Transverse colon (tissue), 4 donors: ENCODE measurements at places on chromosomes 11 and 22. TPM values are rescaled to one million over a fixed set of nuclear protein-coding genes. Genes with fewer than 3 reads are reported as not detected.

- H3K27me3 ChIP-seq, result no peaks in the 10 kb centered on the region
- H3K4me3 ChIP-seq, result no peak overlapping the region
- no peaks in the 10 kb centered on the region for H3K36me3 ChIP-seq
- no peak overlapping the region for H3K27ac ChIP-seq
- H3K4me1 ChIP-seq, result no peaks in the 10 kb centered on the region
- no peak for DNase-seq
Measured at GRCh38 chr11:129710423-129710822, 105.2 kb upstream of the TMEM45B start.

The CATSPER1 gene
- total RNA-seq, result not detected

GRCh38 chr22:25941365-25941960, 199.5 kb downstream of the MYO18B start:
- peaks cover 4% of the 10 kb centered on the region for H3K27me3 ChIP-seq
- H3K4me1 ChIP-seq, result no peaks in the 10 kb centered on the region
- no peak overlapping the region for H3K4me3 ChIP-seq
- no peaks in the 10 kb centered on the region for H3K36me3 ChIP-seq
- H3K27ac ChIP-seq, result no peak overlapping the region
- DNase-seq, result no peak

The PRR33 gene
- total RNA-seq, result not detected

DNA sequence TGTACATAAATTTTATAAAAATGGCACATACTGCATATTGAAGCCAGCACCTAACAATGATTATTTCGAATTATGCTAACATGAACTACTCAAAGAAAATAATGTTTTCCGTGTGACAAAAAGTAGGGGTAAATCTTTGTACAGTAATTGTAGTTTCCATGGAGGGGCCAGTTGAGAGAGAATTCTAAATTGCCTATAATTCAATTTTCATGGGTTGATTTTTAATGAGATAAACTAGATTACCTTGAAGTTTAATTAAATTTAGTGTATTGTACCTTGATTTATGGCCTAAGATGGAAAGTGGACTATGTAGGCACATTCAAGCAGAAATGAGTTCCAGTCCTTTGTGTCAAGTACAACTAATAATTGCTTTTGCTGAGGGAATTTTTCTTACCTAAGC, 5.0 kb downstream of the APLP2 start:
- H3K4me3 ChIP-seq, result no peak overlapping the region
- H3K36me3 ChIP-seq, result no peaks in the 10 kb centered on the region
- peaks cover 23% of the 10 kb centered on the region for H3K4me1 ChIP-seq
- H3K27ac ChIP-seq, result no peak overlapping the region
- no peak for DNase-seq

GRCh38 chr11:2585566-2586086, 114.2 kb downstream of the KCNQ1OT1 start:
- no peak for DNase-seq
- no peaks in the 10 kb centered on the region for H3K27me3 ChIP-seq
- H3K4me1 ChIP-seq, result no peaks in the 10 kb centered on the region
- H3K36me3 ChIP-seq, result no peaks in the 10 kb centered on the region
- no peak overlapping the region for H3K27ac ChIP-seq
- H3K4me3 ChIP-seq, result no peak overlapping the region

DNA sequence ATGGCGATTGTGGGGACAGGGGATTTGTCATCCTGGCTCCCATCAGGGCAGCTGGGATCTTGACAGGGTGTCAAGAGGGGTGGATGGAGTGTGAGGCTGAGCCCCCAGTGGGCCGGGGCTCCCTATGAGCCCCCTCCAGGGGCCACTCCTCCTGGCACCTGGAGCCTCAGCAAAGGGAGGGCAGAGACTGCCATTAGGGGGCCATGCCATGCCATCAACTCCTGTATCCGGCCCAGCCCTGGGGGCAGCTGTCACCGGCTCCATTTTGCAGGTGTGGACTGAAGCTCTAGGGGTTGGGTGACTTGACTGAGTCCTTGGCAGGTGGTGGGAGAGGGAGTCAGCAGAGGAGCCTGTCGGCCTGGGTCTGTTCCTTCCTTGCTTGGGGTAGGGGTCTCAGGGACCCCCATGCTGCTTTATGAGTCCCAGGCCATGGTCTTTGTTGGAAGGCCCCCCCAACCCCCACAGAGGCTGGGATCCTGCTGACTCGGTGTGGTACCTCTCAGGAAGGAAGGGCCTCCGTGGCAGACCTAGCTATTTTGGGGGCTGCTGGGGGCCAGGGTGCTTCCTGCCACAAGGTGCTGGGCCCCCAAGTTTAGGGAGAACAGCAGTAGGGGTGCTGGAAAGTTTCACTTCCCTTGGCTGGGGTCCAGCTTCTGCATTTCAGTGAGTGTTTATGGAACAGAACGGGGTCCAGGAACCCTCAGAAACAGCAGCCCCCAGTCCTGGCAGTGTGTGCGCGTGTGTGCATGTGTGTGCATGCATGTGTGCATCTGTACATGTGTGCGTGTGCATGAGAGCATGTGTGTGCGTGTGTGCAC, 1.5 kb downstream of the ACY3 start:
- no peak for DNase-seq
- H3K27me3 ChIP-seq, result no peaks in the 10 kb centered on the region
- no peak overlapping the region for H3K4me3 ChIP-seq
- H3K4me1 ChIP-seq, result peaks cover 3% of the 10 kb centered on the region

The MRE11 gene
- total RNA-seq, result 8.6 TPM

The FXYD6 gene
- total RNA-seq, result 29.2 TPM

- no peaks in the 10 kb centered on the region for H3K27me3 ChIP-seq
- H3K4me1 ChIP-seq, result no peaks in the 10 kb centered on the region
- peak; percentile 65 for DNase-seq
- H3K4me3 ChIP-seq, result no peak overlapping the region
Measured at GRCh38 chr11:27864091-27864491, 163.8 kb upstream of the BDNF start.

The SPI1 gene
- 25.9 TPM for total RNA-seq

GRCh38 chr11:116903090-116903489, 65.7 kb upstream of the APOA1 start:
- no peak overlapping the region for H3K27ac ChIP-seq
- H3K27me3 ChIP-seq, result no peaks in the 10 kb centered on the region
- DNase-seq, result no peak
- H3K36me3 ChIP-seq, result no peaks in the 10 kb centered on the region
- no peaks in the 10 kb centered on the region for H3K4me1 ChIP-seq

- H3K27ac ChIP-seq, result no peak overlapping the region
- no peaks in the 10 kb centered on the region for H3K36me3 ChIP-seq
- no peak overlapping the region for H3K4me3 ChIP-seq
- no peaks in the 10 kb centered on the region for H3K4me1 ChIP-seq
Measured at GRCh38 chr22:44941207-44941606, 68.6 kb downstream of the PHF21B start.

GRCh38 chr11:60528465-60528864, 13.3 kb downstream of the MS4A13 start:
- H3K27me3 ChIP-seq, result no peaks in the 10 kb centered on the region
- no peak for DNase-seq
- H3K27ac ChIP-seq, result no peak overlapping the region
- no peaks in the 10 kb centered on the region for H3K36me3 ChIP-seq
- no peaks in the 10 kb centered on the region for H3K4me1 ChIP-seq

DNA sequence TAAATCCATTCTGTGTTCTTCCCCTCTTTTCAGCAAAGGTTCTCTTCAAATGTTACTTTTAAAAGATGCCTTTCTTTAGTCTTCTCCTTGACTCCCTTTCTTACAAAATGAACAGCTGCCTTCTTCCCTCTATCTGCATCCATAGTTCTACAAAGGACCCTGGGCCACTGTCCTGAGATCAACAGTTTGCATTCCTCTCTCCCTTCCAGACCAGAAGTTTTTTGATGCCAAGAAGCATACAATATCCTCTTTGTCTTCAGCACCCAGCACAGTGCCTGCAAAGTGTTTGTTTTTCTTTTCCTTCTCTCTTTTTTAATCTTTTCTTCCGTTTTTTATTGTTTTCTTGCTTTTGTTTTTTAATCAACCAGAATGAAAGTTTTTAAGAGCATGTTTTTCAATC, 183.5 kb upstream of the SNX19 start:
- no peaks in the 10 kb centered on the region for H3K4me1 ChIP-seq
- no peaks in the 10 kb centered on the region for H3K36me3 ChIP-seq
- H3K27ac ChIP-seq, result no peak overlapping the region
- DNase-seq, result no peak
- no peak overlapping the region for H3K4me3 ChIP-seq
- no peaks in the 10 kb centered on the region for H3K27me3 ChIP-seq

- H3K36me3 ChIP-seq, result no peaks in the 10 kb centered on the region
- DNase-seq, result no peak
- H3K4me3 ChIP-seq, result no peak overlapping the region
- H3K4me1 ChIP-seq, result no peaks in the 10 kb centered on the region
Measured at GRCh38 chr11:102669664-102670063, 35.9 kb downstream of the MMP27 start.

GRCh38 chr22:30408388-30409102, 11.7 kb downstream of the SEC14L2 start:
- no peak overlapping the region for H3K4me3 ChIP-seq
- no peak for DNase-seq

GRCh38 chr22:32204856-32205722, at the start of gene RFPL2:
TSS of gene RFPL2 (minus strand) at chr22:32205073. CDS start at chr22:32202451, 2,622 bp downstream.
- peaks cover 29% of the 10 kb centered on the region for H3K27me3 ChIP-seq
- peaks cover 10% of the 10 kb centered on the region for H3K4me1 ChIP-seq
- no peak within 1 kb of the TSS for H3K27ac ChIP-seq
- H3K4me3 ChIP-seq, result no peak within 1 kb of the TSS
- H3K36me3 ChIP-seq, result no peaks in the 10 kb centered on the region

The CREB3L1 gene
- total RNA-seq, result 50.7 TPM

DNA sequence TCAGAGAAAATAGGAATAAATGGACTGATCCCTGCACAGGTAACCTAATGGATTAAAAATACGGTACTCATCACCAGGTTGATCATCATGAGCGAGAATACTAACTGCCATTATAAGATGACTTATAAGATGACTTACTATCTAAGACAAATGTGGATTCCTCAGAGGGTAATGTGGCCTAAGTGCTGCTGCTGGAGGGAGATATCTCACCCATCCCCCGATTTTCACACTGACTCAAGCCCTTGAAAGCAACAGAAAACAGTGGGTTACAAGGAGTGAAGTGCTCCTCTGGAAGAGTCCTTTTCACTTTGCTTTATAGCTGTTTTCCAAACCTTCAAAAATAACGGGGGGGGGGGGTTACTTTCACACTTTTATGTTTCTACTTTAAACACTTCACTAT, 920 bp downstream of the TMEM218 start:
- no peak overlapping the region for H3K27ac ChIP-seq
- no peaks in the 10 kb centered on the region for H3K27me3 ChIP-seq
- no peak overlapping the region for H3K4me3 ChIP-seq
- no peaks in the 10 kb centered on the region for H3K36me3 ChIP-seq

The KRTAP5-8 gene
- 3.2 TPM for total RNA-seq

The PLET1 gene
- not detected for total RNA-seq

DNA sequence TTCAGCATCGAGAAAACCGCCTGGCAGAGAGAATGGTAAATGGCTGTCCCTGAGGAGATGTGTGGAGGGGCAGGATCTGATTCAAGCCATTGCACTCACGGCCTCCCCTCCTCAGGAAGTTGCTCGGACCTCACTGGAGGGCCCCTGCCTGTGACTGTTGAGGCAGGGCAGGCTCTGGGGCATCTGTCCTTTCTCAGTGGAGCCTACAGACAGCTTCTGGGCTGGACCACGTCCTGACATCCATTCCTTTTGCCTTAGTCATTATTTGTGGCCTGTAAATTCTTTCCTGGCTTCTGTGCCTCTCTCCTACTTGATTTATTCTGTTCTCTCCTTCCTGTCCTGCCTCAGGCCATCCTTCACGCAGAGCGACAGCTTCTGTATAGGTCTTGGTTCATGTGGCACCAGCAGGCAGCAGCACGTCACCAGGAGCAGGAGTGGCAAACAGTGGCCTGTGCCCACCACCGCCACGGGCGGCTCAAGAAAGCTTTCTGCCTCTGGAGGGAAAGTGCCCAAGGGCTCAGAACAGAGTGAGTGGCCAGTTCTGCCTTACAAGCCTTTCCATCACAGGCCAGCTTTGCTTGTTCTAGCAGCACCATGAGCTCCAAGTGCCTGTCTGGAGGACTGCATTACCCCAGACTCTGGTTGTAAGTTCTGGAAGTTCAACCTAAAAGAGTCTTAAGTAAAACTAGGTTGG, 59.6 kb downstream of the PISD start:
- DNase-seq, result peak; percentile 40
- peak overlapping the region; percentile 68 for H3K27ac ChIP-seq
- no peak overlapping the region for H3K4me3 ChIP-seq
- peaks cover 3% of the 10 kb centered on the region for H3K4me1 ChIP-seq
- no peaks in the 10 kb centered on the region for H3K27me3 ChIP-seq

The RBFOX2 gene
- 33.0 TPM for total RNA-seq

- no peak overlapping the region for H3K27ac ChIP-seq
- H3K36me3 ChIP-seq, result no peaks in the 10 kb centered on the region
- no peak overlapping the region for H3K4me3 ChIP-seq
- H3K27me3 ChIP-seq, result no peaks in the 10 kb centered on the region
- H3K4me1 ChIP-seq, result peaks cover 6% of the 10 kb centered on the region
- DNase-seq, result no peak
Measured at GRCh38 chr11:2691991-2692875, 7.6 kb downstream of the KCNQ1OT1 start.

- no peak overlapping the region for H3K4me3 ChIP-seq
- H3K27me3 ChIP-seq, result no peaks in the 10 kb centered on the region
- H3K27ac ChIP-seq, result no peak overlapping the region
- H3K4me1 ChIP-seq, result no peaks in the 10 kb centered on the region
- DNase-seq, result no peak
Measured at GRCh38 chr11:101336155-101336554, 206.5 kb upstream of the PGR start.

DNA sequence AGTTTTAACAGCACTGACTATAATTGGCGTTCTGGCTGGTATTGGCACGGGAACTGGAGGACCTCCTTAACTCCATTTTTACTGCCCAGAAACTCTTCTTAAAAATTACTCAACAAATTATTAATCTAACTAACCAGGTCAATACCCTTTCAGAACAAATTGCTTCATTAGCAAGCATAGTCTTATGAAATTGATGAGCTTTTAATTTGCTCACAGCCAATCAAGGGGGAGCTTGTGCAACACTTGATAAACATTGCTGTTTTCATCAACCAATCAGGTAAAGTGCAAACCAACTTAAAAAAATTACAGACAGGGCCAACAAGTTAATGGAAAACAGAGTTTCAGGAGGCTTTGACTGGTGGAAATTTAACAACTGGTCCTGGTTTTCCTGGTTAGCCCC, 4.6 kb upstream of the APOL3 start:
- H3K36me3 ChIP-seq, result no peaks in the 10 kb centered on the region
- H3K27ac ChIP-seq, result no peak overlapping the region
- peaks cover 8% of the 10 kb centered on the region for H3K4me1 ChIP-seq
- no peak for DNase-seq
- H3K4me3 ChIP-seq, result no peak overlapping the region
